ENCODE measurements at places on chromosomes 12 and 14.

- DNase-seq = no peak
These were observed 161.9 kb upstream of the CAND1 start for GRCh38 chr12:67107235-67107634.

DNA sequence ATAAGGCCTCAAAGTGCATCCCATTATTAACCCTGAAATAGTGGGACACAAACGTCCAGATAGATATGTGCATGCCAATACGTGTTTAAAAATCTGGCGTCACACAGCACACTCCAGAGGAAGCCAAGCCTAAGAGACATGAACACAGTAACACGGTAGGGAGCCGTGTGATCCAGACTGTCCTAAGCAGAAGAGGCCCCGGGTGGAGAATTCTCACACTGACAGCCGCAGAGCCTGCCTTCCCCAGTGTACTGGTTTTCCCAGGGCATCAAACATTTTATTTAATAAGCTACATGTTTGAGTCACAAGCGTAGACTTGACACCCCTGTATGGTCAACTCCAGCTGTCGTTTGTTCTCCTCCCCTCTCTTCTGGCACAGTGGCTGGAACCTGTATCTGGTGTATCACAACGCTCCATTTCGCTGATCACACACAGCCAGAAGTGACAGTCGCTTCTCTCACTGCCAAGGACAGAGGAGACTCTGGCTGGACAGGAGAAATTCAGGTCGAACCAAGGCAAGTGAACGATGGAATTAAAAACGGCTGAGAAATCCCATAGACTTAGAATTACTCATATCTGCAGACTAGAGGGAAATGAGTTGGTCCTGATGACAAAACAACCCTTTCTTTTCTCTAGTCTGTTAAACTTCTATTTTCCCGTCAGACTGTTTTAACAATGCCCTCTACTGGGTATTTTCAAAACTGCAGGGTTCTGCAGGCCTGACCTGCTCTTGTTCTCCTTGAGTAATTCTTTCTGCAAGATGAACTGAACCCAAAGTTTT, 359.9 kb downstream of the RGS6 start:
- DNase-seq = no peak

DNA sequence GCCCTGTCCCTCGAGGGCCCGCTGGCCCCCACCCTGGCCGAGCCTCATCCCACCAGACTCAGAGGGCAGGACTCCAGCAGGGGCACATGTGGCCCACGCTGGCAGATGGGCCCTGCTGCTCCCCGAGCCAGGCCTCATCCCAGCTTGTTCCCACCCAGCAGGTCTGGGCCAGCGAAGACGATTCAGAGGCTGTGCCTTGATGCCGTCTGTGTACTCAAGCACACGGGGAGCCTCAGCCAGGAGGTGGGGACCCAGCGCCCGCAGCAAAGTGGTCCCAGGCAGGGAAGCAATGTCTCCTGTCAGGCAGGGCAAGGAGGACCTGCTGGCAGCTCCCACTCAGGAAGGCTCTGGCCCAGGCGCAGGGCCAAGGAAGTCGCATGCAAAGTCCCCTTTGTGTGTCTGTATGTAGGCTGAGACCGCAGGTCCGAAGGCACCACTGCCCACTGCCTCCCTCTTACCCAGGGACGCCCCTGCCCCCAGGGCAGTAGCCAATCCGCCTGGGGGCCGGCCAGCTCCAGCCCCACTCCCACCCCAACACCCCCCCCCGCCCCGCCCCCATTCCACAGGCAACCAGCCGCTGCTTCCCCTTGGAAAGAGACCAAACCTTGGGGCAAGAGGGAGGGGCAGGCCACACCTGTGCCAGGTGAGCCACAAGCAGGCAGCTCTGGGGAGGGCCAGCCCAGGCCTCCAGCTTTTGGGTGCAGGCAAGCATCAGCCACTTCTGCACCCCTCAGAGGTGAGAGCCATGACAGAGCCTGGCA, 9.4 kb downstream of the DEGS2 start:
- DNase-seq = no peak

GRCh38 chr14:89973234-89973823, 17.6 kb downstream of the TDP1 start:
- no peak for DNase-seq

GRCh38 chr12:106953352-106954250, 2.1 kb upstream of the TMEM263 start:
- no peak for DNase-seq

DNA sequence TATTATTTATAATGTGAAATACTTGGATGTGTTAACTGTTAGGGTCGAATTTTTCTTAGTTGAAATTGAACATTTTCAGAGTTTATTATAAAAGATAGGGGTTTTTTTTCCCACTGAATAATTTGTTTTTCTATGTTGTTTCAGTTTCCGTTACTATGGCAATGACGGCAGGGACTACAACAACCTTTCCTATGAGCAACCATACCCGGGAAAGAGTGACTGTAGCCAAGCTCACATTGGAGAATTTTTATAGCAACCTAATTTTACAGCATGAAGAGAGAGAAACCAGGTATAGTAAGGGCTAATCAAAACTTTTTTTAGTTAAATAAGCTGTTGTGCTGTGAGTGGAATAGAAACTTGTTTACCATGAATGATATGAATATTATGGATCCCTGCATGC, 35.1 kb upstream of the BMAL2 start:
- no peak for DNase-seq
